CMK (cell line): ENCODE measurements at places on chromosomes 4 and X.

GRCh38 chr4:6372649-6373525 lies 99.5 kb downstream of the PPP2R2C start:
- DNase-seq = no peak

GRCh38 chr4:141896687-141897086 lies 260.3 kb downstream of the IL15 start:
- DNase-seq = no peak

GRCh38 chr4:72860766-72861165 lies 208.8 kb downstream of the COX18 start:
- no peak for DNase-seq

DNA sequence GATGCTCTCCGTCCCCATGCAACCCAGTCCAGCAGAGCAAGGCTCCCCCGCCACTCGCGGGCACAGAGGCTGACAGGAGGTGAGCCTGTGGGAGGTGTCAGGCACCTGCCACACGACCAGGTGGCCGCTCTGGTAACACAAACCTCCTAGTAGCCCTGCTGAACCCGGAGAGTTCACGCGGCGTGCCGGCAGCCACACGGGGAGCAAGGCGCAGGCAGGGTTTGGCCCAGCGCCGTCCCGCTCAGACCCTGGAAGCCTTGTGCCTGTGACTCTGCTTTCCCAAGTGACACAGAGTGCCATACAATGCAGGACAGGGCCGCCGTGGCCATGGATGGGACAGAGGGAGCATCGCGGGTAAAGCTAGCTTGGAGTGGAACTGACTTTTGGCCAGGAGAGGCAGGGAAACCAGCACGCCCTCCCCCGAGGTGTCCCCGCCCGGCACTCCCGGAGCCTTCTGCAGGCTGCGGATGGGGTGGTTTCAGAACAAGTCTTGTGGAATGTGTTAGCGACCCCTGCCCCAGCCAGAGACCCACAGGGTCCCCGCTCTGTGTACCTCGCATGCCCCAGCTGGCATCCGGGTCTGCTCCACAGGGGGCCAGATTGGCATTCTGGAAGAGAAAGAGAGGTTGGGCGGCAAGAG lies 44.7 kb upstream of the AFAP1 start:
- no peak for DNase-seq
